ENCODE measurements at places on chromosomes 4 and X. TPM values are rescaled to one million over a fixed set of nuclear protein-coding genes. Genes with fewer than 3 reads are reported as not detected.

Gene ADAMTS3
- total RNA-seq: 2.1 TPM

Gene AFM
- not detected for total RNA-seq

Gene SOX3
- not detected for total RNA-seq

Gene MEPE
- not detected for total RNA-seq

Gene MTMR8
- 0.08 TPM for total RNA-seq

All from epithelial cell of alveolus of lung (primary cell).